Neuronal stem cell (in vitro differentiated cells): ENCODE measurements at places on chromosomes 12 and 14.

- DNase-seq, result no peak
These were observed 39.7 kb downstream of the FMNL3 start for GRCh38 chr12:49667325-49668090.

- no peak for DNase-seq
These were observed 49.4 kb downstream of the VWF start for GRCh38 chr12:6074979-6075585.

DNA sequence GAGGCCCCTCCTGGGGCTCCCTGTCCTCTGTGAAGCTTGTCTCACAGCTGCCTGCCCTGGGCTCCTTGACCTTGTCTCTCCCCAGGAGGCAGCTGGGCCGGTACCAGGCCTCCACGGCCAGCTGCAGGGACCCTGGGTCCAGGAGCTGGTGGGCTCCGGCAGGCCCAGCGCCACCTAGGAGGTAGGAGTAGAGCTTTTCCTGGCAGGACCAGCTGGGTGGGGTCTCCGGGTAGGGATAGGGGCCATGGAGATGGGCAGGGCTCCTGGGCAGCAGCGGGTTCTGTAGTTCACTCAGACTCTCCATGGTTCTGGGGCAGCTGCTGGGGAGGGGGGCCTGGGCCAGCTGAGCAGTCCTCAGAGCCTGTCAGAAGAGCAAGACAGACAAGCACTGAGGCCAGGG lies 16.6 kb downstream of the SYNDIG1L start:
- no peak for DNase-seq

GRCh38 chr12:127328867-127329266 lies 938.1 kb upstream of the TMEM132C start:
- no peak for DNase-seq

- no peak for DNase-seq
These were observed 13.0 kb upstream of the TRAF3 start for GRCh38 chr14:102764220-102764671.

- peak; percentile 67 for DNase-seq
These were observed 18.6 kb upstream of the GPATCH2L start for GRCh38 chr14:76133103-76133502.

- DNase-seq, result no peak
These were observed 94.3 kb downstream of the PELI2 start for GRCh38 chr14:56212521-56212920.

DNA sequence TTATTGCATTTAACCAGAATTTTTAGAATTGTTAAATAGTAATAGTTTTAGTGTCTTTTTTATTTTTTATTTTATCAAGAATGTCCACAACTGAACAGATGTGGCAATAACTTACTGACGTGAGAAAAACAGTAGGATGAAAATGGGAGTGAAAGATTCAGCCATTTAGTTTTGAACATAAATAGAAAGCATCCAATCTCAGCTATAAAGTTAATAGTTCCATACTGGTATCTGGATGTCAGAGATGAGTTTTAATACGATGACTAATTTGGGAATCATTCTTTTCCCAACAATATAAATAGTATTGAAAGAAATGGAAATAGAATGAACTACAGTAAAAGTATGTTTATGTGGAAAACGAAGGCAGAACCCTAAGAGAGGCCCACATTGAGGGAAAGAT lies 159.4 kb downstream of the EPS8 start:
- no peak for DNase-seq

DNA sequence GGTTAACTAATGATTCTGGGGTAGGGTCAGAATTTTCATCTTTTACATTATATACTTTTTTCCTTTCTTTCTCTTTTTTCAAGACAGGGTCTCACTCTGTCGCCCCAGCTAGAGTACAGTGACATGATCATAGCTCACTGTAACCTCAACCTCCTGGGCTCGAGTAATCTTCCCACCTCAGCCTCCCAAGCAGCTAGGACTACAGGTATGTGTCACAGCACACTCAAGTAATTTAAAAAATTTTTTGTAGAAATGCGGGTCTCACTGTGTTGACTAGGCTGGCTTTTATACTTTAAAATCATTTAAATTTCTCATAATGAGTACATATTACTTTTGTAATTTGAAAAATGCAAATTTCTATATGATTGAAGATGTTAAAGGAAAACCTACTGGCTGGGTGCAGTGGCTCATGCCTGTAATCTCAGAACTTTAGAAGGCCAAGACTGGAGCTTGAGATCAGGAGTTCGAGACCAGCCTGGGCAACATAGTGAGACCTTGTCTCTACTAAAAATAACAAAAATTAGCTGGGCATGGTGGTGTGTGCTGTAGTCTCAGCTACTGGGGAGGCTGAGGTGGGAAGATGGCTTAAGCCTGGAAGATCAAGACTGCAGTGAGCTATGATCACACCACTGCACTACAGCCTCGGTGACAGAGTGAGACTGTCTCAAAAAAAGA lies 25.7 kb downstream of the R3HDM2 start:
- DNase-seq, result no peak

DNA sequence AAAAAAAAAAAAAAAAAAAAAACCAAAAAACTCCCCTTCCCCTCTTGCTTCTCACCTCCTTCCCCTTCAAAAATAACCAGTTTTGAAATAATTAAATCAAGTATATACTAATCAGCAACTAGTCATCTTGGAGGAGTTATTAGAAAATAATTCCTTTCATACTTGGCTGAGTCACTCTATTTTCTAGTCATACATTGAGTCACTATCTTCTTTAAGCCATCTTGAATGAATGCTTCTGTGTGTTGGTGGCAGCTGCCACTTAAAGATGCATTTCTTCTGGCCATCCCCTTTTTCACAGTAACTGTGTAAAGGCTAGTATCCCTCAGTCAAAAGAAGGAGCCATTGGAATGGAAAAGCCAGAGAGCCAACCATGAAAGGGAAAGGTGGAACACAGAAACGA lies 84.2 kb upstream of the TMEM263 start:
- DNase-seq, result no peak

- DNase-seq, result no peak
These were observed 322.1 kb downstream of the CCDC91 start for GRCh38 chr12:28512406-28512805.

- no peak for DNase-seq
These were observed 26.9 kb downstream of the DAAM1 start for GRCh38 chr14:59215322-59215721.

GRCh38 chr12:119381471-119382235 lies 47.1 kb downstream of the CCDC60 start:
- no peak for DNase-seq

DNA sequence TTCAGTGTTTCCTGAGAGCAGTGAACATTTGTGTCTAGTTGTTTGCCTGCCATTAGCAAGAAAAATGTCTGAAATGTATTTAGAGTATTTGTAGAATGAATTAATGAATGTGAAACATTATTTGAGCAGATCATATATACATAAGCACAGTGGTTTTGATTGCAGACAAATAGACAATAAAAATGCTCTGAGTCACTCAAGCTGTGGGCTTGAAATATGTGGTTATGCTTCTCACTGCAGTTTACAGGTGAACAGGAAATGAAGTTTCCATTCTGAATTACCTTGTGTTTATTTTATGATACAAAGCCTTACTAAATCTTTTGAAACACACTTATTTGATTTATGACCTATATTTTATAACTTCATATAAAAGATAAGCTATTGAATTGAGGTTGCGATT lies 827.7 kb downstream of the TMTC2 start:
- no peak for DNase-seq

DNA sequence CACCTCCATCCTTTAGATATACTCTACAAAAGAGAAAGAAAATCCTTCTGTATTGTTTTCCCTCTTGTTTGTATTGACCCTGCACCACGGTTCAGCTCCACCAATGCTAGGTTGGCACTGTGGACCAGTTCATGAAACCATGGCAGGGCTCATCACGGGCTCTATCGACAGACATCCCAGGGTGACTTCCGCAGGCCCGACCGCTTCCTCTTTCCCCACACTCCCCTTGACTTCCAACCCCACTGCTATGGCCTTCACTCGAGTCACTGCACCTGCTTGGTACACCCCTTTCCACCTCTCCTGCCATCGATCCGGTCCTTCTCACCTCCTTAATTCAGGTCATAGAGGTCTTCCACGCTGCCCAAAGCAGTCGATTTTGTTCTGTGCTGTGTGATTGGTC lies 21.2 kb upstream of the AKAP5 start:
- DNase-seq, result no peak

DNA sequence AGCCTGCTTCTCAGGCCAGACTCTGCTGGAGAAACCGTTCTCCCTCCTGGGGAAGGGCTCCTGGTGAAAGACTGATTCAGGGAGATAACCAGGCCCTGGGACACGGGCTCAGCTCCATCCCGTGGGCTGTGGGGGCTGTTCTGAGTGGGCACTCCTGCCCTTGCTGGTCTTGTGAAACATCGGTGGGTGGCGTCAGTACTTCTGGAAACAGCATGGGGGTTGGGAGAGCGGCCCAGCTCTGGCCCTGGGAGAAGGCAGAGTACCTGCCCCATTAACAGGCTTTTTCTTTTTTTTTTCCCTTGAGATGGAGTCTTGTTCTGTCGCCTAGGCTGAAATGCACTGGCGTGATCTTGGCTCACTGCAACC lies 786 bp downstream of the SLC25A47 start:
- no peak for DNase-seq

DNA sequence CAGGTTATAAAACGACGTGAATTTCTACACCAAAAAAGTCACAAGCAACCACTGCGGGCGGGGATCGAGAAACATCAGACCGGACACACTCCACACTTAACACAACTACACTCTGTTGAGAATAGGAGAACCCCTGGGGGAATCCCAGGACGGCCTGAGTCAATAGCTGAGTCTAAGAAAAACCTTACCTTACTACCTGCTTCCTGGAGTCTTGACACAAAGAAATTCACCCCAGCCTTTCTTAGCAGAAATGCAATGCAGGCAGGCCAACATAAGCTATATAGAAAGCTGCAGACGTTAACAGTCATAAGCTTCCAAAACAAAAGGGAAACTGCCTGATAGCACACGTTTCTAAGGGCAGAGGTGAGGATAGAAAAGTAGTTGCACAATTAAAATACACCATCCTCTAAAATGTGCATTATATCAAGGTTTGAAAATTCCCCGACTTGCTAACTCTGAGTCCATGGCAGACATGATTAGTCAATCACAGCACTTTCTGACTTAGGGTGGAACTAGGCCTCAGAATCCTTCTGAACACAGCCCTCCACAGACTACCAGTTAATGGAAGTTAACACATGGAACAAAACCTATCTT lies 68.0 kb downstream of the CCDC88C start:
- no peak for DNase-seq

GRCh38 chr14:102633906-102634595 lies 41.6 kb downstream of the RCOR1 start:
- DNase-seq, result no peak

GRCh38 chr14:101961011-101961721 lies 3.2 kb upstream of the DYNC1H1 start:
- DNase-seq, result peak; percentile 70

DNA sequence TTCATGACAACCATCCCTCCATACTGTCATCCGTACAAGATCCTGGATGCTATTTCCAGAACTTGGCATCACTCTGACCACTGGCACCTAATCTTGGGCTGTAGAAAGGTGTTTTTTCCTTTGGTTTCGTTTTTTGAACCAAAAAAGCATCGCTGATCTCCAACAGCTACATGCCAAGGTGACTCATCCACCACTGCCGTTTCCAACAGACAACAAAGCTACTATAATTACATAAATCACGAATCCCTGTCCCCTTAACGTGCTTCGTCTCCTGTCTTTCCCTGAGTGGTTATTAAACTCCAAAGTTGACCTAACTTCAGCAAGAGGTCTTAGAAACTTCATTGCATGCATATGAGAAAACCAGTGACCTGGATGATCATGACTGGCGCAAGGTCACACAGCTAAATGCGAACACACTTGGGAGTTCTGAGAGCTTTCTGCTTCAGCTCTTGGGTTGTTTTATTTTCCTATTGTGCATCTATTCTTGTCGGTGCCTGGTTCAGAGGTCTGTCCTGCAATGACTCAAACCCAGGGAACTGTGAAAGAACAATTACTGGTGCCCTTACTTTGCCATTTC lies 99.9 kb downstream of the PPM1H start:
- peak; percentile 46 for DNase-seq

- DNase-seq, result no peak
These were observed 2.3 kb upstream of the PRPH start for GRCh38 chr12:49292729-49293055.

GRCh38 chr12:7459973-7460372 lies 16.0 kb upstream of the CD163L1 start:
- no peak for DNase-seq

DNA sequence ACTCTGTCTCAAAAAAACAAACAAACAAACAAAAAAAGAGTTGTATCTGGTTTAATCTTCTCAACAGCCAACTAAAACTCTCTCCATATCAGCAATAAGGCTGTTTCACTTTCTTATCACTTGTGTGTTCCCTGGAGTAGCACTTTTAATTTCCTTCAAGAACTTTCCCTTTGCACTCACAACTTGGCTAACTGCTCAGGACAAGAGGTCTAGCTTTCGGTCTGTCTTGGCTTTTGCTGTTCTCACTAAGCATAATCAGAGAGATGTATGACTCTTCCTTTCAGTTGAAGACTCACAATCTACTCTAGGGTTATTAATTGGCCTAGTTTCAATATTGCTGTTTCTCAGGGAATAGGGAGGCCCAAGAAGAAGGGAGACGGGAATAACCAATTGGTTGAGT lies 12.3 kb downstream of the NEMP1 start:
- DNase-seq, result no peak

DNA sequence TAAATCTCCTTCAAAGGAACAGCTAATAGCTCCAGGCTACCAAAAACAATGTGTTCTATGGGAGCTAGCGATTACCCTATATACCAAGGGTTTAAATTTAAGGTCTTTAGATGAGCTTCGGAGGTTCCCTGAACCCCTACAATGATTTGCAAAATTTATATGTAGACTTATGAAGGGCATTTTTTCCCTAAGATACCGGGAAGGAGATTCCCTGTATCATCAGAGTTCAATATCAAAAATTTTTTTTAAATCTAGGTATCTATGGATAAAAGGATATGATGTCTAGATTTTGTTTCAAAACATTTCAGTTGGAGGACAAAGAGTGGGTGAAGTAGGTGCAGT lies 17.9 kb upstream of the COL2A1 start:
- DNase-seq, result no peak

- DNase-seq, result no peak
These were observed 85.1 kb downstream of the BORCS5 start for GRCh38 chr12:12441843-12442461.

GRCh38 chr14:102474934-102475333 lies 34.6 kb downstream of the ANKRD9 start:
- no peak for DNase-seq

DNA sequence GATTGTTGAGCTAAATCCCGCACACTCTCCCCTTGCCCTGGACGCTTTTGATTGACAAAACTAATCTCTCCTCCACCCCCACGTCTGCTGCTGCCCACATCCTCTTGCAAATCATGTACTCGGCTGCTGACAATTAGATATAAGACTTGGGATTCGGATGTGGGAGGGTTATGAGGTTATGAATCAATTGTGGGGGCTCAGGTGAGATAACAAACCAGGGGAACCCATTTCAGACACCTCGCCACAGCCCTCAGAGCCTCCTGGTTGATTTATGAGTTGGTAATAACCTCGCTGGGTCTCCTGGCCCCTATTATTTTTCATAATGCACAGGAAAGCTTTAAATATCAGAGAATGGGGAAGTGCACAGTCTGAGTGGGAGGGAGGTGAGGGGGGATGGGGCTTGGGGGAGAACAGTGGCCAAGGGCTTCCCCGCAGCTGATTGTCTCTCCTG lies 449.9 kb downstream of the DPF3 start:
- no peak for DNase-seq
